CD4-positive, alpha-beta T cell treated with Interleukin-15 for 4 hours (primary cell): ENCODE measurements at places on chromosomes 12 and 14.
A peak's percentile ranks its signal among the peaks of the same experiment; 100 is the strongest.

DNA sequence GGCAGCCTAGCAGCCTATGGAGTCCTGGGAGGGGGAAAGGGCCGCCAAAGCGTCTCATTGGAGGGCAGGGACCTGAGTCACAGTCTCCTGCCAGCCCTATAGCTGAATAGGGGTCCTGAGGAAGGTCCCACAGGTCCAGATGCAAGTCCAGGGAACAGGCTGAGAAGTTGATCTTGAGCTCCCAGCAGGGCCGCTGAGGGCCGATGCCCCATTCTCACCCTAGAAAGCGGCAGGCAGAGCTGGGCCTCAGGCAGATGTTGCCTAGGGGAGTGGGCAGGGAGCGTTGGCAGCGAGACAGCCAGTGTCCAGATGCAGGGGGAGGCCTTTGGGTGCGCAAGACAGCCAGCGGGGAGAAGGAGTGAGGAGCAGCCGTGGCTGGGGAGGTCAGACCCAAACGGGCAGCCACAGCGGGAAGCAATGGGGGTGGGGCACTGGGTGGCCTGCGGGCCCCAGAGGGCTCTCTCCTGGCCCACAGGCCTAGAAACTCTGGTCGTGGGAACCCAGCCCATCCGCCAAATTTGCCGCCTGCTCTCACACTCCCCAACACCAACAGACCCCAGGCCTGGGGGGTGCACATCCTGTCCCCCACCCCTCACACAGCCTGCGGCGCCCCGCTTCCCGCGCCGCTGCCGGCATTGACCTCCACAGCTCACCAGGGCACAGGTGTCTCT, 1.1 kb downstream of the HDAC7 start:
- DNase-seq, result no peak

GRCh38 chr14:53606203-53606602, 350.4 kb downstream of the BMP4 start:
- no peak for DNase-seq

- no peak for DNase-seq
These were observed 391.7 kb downstream of the TMEM117 start for GRCh38 chr12:44227616-44228015.

- no peak for DNase-seq
These were observed 3.5 kb upstream of the KLRK1 start for GRCh38 chr12:10393291-10393690.

- peak; percentile 43 for DNase-seq
These were observed 1.5 kb downstream of the BATF start for GRCh38 chr14:75523771-75524171.

DNA sequence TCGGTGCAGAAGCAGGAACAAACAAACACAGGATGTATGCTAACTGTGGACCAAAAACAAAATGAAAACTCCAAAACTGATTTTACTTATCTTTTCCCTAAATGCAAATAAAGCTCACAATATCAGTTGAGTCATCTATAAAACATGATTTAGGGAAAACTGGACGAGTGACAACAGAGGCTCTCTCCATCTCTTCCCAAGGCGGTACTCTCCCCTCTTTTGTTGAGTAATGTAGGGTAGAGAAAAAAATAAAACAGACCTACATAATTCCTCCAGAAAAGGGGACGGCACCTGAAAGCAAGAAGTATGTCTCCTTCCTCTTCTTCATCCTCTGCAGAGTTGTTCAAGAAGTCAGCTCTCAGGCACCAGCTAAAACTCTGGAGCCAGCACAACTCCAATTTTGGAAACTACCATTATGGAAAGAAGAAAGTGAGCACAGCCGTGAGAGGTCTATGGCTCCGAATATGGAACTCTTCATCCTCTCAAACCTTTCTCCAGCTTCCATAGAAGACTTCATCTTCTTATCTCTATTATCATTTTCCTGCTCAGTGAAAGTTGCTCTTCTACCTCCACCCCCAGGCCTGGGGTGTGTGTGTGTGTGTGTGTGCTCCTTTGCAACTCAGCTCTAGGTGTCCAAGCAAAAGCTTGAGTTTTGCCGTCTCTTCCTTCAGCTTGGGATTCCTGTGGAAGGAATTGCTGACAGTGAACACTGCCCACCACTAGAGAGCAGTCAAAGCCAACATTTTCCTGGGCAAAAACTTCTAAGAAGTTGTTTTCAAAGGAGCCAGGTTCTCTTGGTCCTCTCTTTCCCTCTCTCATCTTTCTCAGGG, 155.4 kb downstream of the DIO2 start:
- no peak for DNase-seq

DNA sequence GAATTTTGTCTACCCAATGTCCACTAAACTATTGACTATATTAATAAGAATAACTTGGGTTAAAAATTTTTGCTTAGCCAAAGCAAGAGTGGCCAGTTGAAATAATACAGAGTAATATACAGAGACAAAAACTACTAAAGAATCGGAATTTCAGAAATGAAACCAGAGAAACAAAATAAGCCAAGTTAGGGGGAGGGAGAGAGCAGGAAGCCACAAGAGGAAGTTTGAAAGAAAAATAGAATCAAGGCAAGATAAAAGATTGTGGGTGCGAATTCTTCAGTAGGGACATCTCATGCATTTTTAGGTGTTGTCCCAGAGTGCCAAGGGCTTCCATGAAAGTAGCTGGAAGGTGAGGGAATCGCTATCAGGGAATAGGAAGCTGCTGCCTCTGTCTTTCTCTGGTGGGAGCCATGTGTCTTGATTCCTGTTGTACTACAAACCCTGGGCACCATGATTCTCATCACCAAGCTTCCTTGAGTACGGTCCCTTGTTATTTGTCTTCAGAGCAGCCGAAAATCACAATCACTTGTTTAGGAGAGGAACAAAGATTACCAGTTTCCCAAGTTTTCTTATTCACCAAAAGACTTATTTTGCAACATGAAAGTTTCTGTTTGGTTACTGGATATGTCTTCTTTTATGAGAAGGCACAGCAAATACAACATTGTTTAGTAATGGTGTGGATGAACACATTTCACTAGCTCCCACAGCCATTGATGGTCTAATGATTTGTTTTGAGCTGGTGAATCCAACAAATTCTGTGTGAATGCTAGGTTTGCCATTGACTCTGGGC, 16.7 kb downstream of the NEUROD4 start:
- DNase-seq, result no peak

DNA sequence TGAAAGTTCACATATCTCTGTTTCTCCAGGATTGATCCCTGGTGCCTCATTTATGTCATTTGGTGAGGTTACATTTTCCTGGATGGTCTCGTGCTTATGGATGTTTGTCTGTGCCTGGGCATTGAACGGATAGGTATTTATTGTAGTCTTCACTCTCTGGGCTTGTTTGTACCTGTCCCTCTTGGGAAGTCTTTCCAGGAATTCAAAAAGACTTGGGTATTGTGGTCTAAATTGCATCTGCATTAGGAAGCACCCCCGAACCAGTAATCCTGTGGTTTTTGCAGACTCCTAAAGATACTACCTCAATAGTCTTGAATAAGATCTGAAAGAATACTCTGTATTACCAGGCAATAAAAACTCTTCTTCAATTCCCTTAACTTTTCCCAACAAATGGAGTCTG, 720.8 kb downstream of the SLC6A15 start:
- DNase-seq, result no peak

DNA sequence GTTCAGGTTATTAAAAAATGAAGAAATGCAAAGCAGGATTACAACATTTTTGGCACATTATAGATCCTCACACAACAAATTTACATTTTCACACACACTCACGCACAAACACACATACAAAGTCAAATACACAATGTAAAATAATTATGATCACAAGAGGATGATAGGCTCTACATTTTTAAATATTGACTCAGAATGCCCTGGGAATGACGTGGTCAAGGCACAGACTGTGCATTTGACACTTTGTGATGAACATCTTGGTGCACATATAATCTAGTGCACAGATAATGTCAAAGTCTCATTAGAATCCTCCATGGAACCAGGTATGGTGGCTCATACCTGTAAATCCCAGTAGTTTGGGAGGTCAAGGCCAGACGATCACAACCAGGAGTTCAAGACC, 49.4 kb downstream of the DPF3 start:
- DNase-seq, result no peak

GRCh38 chr12:84756961-84757360, 155.6 kb downstream of the SLC6A15 start:
- no peak for DNase-seq
